ENCODE measurements at places on chromosomes 11 and 22.
A peak's percentile ranks its signal among the peaks of the same experiment; 100 is the strongest.

- DNase-seq, result no peak
Measured at GRCh38 chr22:19497245-19497644, 17.5 kb downstream of the CDC45 start.

DNA sequence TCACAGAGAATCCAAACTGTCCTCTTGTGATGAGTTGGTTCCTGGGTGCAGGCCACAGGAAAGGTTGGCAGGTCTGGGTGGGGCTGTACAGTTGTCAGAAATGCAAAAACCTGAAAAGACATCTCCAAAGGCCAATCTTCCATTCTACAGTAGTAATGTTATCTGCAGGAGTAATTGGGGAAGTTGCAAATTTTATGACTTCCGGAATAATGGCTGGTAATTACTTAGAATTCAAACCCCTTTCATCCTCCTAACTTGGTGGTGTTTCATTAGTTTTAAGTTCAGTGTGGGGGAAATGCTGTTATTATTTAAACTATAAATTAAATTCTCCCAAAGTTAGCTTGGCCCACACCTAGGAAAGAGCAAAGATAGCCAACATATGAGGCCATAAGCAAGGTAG, 64.7 kb upstream of the FAT3 start:
- no peak for DNase-seq

DNA sequence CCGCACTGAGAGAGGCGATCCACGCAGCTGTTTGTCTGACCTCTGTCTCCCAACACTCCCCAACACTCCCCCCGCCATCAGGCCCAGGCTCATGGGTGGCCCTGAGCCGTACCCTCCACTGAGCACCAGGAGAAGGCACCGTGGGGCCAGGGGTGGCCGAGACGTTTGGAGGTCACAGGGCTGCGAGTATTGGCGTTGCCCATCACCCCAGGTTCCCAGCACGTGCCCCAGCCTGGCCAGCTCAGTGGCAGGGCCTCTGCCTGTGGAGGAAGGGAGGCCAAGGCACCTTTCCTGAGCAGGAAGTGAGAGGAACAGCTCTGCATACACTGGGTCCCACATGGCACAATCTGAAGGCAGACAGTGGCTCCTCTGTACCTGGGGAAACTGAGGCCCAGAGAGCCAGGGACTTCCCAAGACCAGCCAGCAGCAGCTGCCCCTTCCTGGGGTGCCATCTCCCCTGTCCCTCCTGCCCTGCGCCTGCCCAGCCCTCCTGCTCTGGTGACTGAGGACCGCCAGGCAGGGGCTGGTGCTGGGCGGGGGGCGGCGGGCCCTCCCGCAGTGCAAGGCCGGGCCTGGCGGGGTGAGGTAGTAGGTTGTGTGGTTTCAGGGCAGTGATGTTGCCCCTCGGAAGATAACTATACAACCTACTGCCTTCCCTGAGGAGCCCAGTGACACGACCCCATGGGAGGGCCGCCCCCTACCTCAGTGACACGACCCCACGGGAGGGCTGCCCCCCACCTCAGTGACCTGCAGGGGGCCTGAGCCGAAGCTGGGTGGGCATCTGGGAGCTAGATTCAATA, 37.0 kb upstream of the PPARA start:
- DNase-seq, result no peak

GRCh38 chr11:19987331-19987801, 172.9 kb downstream of the DBX1 start:
- no peak for DNase-seq

DNA sequence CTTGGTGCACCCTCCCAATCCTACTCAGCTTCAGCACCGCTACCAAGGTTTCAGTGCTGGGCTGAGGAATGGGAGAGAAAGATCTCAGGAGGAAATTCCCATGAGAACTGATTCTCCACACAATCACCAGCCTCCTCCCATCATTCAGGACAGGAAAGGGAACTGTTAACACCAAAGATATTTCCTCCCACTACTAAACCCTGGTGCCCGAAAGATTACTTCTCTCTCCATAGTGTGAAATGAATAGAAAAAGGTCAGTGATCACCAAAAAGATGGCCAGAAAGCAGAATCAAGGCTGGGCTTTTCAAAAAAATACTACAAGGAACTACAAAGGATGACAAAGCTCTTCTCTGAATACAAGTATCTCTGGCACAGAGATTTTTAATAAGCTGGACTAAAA, 26.1 kb downstream of the TCIRG1 start:
- DNase-seq, result no peak

DNA sequence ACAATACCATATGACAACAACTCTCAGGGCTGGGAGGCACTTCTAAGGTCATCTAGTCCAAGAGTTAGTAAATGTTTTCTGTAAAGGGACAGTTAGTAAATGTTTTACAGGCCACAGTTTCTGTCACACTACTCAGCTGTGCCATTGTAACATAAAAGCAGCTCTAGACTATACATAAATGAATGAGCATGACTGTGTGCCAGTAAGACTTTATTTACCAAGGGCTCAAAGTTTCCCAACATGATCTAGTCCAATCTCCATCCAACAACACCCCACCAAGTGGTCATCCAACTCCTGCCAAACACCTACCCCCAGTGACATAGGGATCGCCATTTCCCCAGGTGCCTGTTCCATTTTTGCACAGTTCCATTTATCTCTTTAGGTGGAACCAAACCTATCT, 12.1 kb downstream of the SERGEF start:
- no peak for DNase-seq

- no peak for DNase-seq
Measured at GRCh38 chr22:41598081-41598480, 8.4 kb upstream of the PMM1 start.

GRCh38 chr22:21652010-21652546, 10.0 kb downstream of the SDF2L1 start:
- peak; percentile 96 for DNase-seq

GRCh38 chr11:31802000-31802551, 9.0 kb downstream of the PAX6 start:
- DNase-seq, result no peak

DNA sequence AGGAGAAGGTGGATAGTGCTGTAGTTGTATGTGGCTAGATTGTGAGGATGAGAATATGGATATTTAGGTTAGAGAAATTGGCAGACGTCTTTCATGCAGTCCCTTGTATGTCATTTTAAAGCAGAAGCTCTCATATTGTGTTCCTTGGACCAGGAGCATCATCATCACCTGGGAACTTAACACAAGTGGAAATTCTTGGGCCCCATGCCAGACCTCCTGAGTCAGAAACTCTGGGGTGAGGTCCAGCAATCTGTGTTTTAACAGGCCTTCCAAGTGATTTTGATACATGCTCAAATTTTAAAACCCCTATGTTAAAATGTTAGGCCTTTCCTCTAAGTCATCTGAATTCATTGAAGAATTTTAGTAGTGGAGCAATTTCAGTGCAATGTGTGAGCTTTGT, 34.8 kb downstream of the JHY start:
- no peak for DNase-seq

DNA sequence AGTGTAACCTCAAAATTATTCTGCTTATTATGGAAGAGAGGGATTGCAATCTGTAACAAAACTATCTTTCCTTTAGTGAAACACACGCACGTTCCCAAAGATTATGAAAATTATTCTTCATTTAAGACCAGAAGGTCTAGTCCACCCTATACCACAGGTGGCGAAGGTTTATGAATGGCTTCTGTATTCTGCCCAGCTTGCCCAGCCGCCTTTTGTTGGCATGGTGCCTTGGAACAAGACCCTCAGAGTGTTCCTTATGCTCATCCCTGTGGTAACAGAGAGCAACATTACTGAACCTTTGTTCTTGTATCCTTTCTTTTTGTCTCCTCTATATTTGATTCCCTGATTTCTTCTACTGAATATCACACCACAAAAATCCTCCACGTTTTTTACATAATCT, 116.4 kb downstream of the FAR1 start:
- DNase-seq, result no peak

GRCh38 chr11:27059431-27059830, 18.8 kb downstream of the BBOX1 start:
- no peak for DNase-seq

DNA sequence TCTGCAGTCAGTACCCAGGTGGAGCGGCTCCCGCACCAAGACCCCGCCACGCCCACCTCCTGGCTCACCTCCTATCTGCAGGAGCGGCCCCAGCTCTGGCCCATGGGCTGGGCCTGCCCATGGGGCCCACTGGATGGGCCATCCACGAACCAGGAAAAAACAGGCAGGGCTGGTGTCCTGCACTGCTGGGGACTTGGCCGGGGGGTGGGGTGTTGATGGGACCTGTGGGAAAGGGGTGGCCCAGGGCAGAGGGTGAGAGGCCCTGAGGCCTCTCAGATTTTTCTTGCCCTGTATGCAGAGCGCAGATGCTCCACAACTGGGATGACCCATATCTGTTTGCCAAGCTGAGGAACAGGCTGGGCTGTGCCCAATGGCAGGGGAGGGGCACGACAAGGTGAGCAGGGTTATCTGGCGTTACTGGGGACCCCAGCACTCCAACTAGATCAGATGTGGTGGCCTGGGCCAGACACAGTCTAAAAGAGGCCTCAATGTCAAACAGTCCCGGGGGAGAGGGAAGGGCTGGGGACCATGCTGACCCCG, 2.7 kb upstream of the PIM3 start:
- no peak for DNase-seq

GRCh38 chr11:1648653-1649420, 19.3 kb downstream of the KRTAP5-5 start:
- DNase-seq, result no peak

GRCh38 chr11:13334034-13334786, 56.6 kb downstream of the BMAL1 start:
- no peak for DNase-seq

DNA sequence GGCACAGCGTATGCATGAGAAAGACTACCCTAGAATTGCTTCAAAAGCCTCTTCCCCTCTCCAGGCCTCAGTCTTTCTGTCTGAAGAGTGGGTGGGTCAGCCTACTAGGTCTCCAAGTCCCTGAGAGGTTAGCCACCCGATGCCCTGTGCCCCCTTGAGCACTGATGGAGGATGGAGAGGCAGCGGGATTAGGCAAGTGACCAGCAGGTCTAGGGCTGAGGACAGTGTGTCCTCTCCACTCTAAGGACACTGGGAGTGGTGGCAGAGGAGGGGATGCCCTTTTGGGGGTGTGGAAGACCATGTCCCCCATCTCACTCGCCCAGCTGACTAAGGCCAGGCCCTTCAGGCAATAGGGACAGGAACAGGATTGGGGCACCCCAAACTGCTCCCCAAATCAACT, 72.2 kb upstream of the WNT11 start:
- no peak for DNase-seq

DNA sequence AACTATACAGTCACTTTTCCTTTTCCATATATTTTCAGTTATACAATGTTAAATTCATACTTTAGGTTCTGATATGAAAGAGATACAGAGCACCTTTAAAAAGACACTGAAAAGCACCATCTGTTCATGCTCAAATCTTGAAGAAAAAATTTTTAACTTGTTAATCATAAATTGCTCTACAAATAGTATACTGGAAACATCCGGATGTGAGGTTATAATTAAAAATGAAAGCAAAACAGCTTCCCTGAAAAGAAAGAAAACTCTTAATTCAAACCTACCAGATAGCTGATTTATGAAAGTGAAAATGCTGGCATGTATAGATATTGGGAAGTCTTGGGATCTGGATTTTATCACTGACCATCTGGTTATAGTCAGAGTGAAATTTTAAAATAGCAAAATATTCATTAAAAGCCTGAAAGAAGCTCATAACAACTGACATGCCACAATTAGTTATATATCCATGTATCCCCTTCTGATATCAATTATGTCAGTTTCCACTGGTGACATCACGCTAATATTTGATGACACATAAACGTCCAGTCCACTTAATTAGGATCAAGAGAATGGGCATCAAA, 740.0 kb downstream of the DLG2 start:
- no peak for DNase-seq

- DNase-seq, result peak; percentile 27
Measured at GRCh38 chr22:28801845-28802594, 1.7 kb upstream of the XBP1 start.

- DNase-seq, result no peak
Measured at GRCh38 chr22:20228055-20228938, 39.8 kb downstream of the RTN4R start.

GRCh38 chr11:103673773-103674172, 362.7 kb upstream of the DDI1 start:
- DNase-seq, result no peak

- DNase-seq, result no peak
Measured at GRCh38 chr11:16775614-16776283, 37.3 kb downstream of the C11orf58 start.

DNA sequence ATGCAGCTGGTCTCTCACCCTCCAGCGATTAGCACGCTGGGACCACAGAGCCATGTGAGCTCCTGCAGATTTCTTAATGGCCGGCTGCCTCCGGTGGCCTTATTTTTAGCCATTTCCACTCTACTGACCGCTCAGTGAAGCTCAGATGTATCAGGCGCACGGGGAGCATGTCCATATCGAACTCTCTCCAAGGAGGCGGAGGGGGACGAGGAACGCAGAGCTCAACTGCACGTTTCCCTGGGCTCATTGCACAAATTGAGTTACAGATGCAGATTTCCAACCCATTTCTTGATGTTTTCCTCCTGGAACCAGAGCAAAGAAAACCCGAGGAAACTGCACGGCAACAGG, 207.1 kb downstream of the CTTN start:
- DNase-seq, result no peak

- peak; percentile 47 for DNase-seq
Measured at GRCh38 chr11:104164028-104164520, at the start of gene PDGFD. Gene PDGFD, minus strand, starts transcription at chr11:104164147.

GRCh38 chr11:104442321-104442720, 278.4 kb upstream of the PDGFD start:
- no peak for DNase-seq

DNA sequence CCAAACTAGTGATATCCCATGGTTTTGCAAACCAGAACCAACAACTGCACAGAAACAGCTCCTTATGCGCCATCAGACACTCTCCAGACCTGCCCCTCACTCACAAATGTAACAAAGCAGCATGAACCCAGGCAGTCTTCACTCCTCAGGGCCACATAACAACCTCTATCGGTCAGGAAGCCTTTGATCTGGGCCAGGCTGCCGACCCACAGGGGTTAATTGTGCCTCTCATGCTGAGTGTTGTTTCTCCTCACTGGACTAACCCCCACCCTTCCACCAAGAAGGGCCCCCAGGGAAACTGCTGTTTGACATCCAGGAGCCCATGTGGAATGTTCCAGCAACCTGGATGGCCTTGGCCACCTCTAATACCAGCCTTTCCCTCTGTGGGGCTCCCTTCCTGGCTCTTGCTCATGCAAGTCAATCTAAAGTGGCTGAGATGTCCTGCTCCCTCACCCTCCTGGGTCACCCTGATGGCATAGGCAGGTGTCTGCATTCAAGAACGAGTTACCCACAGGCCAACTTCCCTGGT, 7.9 kb upstream of the RGL4 start:
- DNase-seq, result no peak

GRCh38 chr11:113341388-113342165, 27.2 kb downstream of the TTC12 start:
- no peak for DNase-seq

Measured in activated CD4-positive, alpha-beta T cell treated with anti-CD3 and anti-CD28 coated beads, Interleukin-10, Interleukin-2, amounts not matched to agents 100 ng/mL and 50 ng/mL, durations not matched to agents 16 hours and 8 hours (primary cell).